ENCODE measurements at places on chromosomes 6 and 20.

GRCh38 chr6:111781041-111781708, 92.1 kb downstream of the FYN start:
- peak; percentile 67 for DNase-seq

GRCh38 chr20:15026759-15027158, 689.3 kb upstream of the FLRT3 start:
- DNase-seq = no peak

DNA sequence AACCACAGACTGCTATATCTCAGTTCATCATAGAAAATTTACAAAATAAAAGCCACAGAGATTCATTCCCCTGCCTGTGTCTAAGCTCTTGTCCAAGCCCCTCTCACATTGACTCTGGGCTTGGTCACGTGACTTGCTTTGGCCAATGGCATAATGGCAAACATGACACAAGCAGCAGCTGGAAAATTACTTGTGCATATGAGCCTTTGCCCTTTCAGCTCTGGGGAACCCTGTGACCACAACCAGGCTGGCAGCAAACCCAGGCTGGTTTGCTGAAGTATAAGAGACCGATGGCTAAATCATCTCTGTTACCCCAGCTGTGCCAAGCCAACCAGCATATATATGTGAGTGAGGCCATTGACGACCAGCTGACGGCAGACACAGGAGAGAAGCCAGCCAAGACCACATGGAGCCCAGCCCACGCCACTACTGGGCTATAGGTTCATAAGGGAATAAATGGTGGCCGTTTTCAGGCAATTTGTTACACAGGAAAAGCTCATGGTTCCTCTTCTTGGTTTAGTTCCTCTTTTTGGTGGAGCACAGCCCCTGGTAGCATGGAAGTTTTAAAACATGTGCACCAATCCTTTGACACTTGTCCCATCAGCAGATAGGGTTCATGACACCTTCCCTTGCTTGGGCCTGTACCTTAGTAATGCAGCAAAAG, 31.8 kb upstream of the RSPO4 start:
- no peak for DNase-seq

- DNase-seq = no peak
These were observed 771.4 kb upstream of the MMS22L start for GRCh38 chr6:98054453-98054852.

DNA sequence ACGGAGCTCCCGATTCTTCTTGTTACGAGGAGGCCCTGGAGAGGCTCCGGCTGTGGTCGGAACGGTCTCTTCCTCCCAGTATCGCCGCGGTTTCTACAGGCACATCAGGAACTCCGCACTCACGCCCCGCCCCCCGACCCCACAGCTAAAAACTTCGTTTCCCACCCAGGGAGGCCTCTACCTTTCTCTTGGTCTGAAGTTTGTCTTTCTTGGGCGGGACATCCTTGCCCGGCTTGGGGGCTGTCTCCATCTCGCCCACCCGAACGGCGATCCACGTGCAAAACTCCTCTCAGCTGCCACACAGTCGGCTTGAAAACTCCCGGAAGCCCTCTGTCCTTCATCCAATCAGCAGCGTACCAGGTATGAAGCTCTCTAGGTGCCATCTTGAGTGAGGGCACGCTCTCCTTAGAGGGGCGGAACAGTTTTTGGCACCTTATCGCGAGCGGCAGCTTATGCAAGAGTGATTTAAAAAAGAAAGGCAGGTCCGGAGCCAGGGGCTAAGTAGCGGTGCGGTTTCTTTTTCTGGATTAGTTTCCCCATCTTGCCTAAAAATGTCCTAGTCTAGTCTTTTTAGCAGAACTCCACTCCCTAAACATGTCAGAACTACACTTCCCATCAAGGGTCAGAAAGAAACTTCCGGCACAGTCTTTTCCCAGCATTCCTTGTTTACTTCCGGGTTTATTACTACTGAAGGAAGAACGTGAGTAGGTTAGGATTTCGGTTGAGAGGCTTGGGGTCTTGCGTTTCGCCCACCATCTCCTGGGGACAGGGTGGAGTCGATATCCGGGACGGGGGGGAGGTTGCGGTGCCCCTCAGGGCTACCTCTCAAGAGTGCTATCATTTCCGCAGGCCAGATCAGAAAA, at the start of the genes PFDN6 and WDR46:
TSS of gene PFDN6 (plus strand) at position 681 of the 863 bp plus-strand sequence. CDS start 256 bp downstream, outside the sequence.
TSS of gene WDR46 (minus strand) at position 319 of the 863 bp plus-strand sequence. CDS start at position 250, 69 bp downstream.
- peak; percentile 89 for DNase-seq

- DNase-seq = no peak
These were observed 425.3 kb downstream of the KIF16B start for GRCh38 chr20:16147916-16148315.

DNA sequence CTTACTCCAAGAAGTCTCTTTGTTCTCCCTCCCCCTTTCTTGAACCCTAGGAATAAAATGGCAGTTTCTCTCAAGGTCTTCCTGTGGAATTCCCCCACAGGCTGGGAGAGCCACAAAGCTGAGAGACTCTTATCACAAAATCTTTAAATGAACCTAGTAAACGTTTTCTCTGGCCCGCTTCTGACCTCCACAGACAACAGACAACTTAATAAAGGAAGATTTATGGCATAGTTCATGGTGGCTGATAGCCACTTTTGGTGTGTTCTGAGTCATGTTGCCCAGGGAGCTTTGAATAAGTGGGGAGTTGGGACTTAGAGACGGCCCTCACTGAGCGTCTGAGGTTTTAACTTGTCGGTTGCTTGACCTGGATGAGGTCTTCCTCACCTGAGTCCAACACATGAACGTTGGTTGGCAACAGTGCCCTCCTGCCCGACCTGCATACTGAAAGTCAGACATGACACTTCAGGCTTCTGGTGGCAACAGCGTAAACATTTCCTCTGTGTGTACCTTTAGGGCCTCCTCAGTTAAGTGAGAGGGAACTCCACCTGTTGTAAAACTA, 124.1 kb downstream of the FOXO3 start:
- DNase-seq = no peak

DNA sequence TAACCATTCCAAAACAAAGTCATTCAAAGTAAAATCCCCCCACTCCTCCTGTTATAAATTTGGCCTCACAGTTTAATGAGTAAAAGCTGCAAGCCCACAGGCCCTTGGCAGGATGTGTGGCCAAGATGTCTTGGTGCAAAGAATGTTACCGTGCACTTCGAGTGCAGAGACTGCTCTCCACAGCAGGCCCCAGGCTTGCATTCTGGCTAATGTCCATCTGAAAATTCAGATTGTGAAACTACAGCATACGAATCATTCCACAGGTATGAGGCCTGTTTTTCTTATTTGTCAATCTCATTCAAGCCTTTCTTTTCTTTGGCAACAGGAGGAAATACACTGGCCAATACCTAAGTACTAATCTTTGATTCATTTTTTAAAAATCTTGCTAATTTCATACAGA, 7.1 kb downstream of the RPS6KA2 start:
- DNase-seq = no peak

- no peak for DNase-seq
These were observed 6.4 kb downstream of the FAM83D start for GRCh38 chr20:38932457-38933120.

- no peak for DNase-seq
These were observed 3.6 kb downstream of the CNBD2 start for GRCh38 chr20:35971981-35972380.

GRCh38 chr6:27295301-27296079, 16.6 kb downstream of the POM121L2 start:
- DNase-seq = peak; percentile 46

DNA sequence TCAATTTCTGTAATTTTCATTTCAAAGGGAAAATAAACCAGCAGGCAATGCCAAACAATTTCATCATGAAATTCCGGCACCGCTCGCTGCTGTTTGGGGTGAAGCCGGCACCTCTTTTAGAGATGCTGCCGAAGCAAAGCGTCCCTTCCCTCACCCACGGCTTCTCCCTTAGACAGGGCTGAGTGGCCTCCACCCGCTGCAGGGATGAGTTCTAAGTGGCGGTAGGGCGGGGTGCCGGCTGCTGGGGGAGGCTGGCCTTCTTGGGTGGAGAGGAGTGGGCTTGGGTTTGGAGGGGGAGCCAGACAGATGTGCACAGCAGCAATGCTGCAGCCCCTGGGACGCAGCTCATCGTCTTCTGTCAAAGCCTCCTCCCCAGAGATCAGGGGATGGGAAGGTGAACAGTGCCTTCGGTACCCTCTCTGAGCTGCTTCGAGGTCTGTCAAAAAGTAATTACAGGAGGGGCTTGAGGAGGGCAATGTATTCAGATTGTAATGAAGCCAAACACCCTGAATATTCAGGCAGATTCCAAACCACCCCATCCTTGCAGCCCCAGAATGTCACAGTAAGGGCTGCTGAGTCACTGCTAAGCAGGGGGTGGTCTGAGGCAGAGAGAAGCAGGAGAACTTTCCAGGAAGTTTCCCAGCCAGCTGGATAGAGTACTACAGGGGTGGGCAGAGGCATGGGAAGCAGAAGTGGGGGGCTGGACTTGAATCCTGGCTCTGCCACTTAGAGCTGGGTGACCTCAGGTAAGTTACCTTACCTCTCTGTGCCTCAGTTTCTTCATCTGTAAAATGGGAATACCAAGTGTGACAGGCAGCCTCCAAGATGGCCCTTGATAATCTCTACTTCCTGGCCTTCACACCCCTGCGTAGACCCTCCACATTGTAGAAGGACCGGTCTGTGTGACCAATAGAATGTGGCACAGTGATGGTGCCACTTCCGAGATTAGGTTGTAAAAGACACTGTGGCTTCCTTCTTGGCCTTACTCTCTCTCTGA, 96.6 kb downstream of the SULF2 start:
- DNase-seq = no peak

DNA sequence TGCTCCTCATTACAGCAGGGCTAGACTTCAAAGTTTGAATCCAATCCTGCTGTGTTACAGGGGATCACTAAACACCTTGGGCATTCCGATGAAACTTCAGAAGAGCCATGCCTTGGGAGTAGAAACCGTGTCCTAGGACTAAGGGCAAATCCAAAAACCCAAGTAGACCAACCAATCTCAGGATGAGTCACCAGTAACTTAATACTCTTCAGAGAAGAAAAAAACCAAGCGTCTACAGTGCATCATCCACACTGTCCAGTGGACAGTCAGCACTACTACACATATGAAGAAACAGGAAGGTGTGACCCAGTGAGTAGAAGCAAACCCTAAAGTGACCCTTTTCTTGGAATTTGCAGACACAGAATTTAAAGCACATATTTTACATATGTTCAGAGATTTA, 39.5 kb upstream of the VAPB start:
- DNase-seq = no peak

DNA sequence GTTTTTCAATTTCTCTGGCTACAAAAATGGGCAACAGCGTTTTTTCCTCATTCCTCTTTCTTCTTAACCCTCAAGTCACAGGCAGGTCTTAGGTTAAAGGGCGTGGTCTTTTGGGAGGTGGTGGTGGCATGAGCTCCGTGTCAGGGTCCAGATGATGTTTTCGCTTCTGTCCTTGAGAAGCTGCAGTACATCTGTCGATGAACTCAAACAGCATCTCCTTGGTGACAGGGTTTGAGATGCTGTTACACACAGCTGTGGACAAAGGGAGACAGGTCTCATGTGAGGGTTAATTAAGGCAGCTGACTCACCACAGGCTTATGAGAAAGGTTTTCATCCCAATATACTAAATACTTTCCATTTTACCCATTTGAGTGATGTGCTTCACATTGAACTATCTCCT, 350.8 kb downstream of the RNGTT start:
- no peak for DNase-seq

GRCh38 chr6:35080016-35080680, 61.0 kb downstream of the TCP11 start:
- DNase-seq = no peak

- DNase-seq = no peak
These were observed 16.7 kb downstream of the PMEPA1 start for GRCh38 chr20:57693002-57693582.

- DNase-seq = no peak
These were observed 64.3 kb downstream of the CDH22 start for GRCh38 chr20:46243707-46244628.

GRCh38 chr6:136963259-136963658, 41.2 kb downstream of the SLC35D3 start:
- no peak for DNase-seq

DNA sequence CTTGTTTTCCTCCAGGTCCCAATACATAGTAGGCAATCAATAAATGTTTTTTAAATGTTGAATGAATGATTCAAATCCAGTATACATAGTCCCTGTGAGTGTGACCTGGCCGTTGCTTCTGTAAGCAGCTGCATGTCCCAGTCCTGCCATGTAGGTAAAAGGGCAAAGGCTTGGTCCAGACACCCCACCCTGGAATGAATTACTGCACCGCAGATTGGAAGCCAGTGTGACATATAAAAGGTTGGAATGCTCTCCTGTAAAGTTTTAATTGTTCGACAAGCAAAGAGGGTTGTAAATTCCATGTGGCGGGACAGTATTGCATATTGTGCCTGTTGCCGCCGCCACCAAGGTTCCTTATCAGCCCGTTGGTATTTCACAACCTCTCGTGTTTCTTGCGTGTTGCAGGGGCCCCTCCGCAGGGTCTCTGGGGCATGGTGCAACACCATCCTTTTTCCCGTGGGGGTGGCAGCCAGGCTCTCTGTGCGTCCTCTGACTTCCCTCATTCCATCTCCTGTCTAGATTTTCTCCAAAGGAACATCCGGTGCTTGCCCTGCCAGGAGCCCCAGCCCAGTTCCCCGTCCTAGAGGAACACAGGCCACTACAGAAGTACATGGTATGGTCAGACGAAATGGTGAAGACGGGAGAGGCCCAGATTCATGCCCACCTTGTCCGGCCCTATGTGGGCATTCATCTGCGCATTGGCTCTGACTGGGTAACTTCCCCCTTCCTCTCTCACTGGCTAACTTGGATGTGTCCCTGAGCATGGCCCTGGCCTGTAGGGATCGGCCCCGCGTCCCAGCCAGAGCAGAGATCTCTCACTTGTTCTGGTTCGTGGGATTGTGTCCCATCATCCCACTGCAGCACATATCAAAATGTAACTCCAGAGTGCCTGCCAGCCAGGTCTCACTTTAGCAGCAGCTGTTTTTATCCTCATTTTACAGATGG, 20.3 kb downstream of the POFUT1 start:
- no peak for DNase-seq

- peak; percentile 89 for DNase-seq
These were observed 56.6 kb upstream of the CCN6 start for GRCh38 chr6:111997078-111997852.

DNA sequence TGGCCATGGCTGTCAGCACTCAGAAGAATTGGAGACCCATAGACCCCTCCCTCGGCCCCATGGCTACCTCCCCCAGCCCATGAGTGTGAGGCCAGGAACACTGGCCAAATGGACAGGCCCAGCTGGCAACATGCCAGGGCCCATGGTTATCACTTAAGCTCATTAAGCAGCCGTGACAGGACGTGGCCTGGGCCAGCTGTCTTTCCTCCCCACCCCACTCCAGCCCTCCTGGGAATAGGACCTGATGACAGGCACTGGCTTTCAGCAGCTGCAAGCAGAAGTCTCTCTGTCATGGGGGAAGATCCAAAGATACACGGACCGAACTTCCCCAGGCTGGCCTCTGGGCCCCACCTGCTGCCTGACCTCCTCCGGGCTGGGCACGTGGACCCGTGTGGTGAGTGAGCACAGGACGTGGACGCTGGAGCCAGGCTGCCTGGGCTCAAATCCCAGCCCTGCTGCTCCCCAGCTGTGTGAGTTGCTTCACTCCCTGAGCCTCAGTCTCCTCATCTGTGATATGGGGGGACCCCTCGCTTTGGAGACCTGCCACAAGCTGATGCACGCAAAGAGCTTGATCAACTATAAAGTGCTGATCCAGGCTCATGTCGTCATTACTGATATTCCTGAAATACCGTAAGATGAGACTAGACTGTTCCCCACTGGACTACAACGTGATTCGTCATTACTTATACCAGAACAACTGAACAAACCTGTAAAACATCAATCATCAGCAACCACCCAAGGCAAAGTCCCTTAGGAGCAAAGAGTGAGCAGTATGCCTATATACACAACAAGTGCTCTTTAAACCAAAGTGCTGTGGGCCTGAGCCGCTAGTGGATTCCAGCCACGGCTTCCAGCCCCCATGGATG, 22.0 kb upstream of the VSTM2L start:
- peak; percentile 71 for DNase-seq

- no peak for DNase-seq
These were observed 87.6 kb downstream of the SMOC2 start for GRCh38 chr6:168528474-168529095.

Measured in D341Med (cell line).